CD4-positive, alpha-beta T cell treated with Interleukin-10 for 1 hour (primary cell): ENCODE measurements at places on chromosomes 2 and 18.

- DNase-seq = no peak
Measured at GRCh38 chr2:73937899-73938298, 11.2 kb downstream of the DGUOK start.

GRCh38 chr2:205427112-205427511, 255.2 kb upstream of the NRP2 start:
- DNase-seq = no peak

GRCh38 chr18:49645841-49646351, 84.0 kb downstream of the LIPG start:
- DNase-seq = no peak

DNA sequence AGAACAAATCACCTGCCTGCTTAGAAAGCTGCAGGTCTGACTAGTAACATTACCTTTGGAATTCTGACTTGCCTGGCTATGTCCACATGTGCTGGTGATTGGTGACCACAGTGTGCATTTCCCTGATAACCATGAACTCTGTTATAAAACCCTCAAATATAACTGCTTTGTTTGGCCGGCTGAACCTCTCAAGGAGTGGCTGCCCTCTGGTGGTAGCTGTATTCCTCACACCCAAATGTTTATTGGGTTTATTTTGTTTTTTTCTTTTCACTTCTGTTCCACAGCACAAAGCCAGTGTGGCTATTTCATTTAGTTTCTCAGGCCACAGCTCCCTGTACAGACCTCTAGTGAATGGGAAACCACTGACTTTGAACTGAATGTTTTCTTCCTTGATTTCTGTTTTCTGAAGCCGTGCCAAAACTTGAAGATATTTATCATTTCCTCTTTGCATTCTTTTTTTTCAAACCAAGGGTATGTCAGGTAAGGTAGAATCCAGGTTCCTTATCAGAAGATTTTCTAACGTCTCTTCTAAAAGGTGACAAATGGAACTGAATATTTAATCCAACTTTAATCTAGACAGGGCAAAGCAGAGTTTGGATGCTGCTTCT, 549.0 kb upstream of the VRK2 start:
- DNase-seq = peak; percentile 4

GRCh38 chr2:238428866-238429265, 2.1 kb downstream of the ASB1 start:
- DNase-seq = no peak

- DNase-seq = no peak
Measured at GRCh38 chr2:53231908-53232307, 535.7 kb upstream of the CHAC2 start.

GRCh38 chr2:16119741-16120140, 179.4 kb downstream of the MYCN start:
- no peak for DNase-seq

GRCh38 chr2:240672701-240673190, 9.9 kb downstream of the AQP12B start:
- no peak for DNase-seq

DNA sequence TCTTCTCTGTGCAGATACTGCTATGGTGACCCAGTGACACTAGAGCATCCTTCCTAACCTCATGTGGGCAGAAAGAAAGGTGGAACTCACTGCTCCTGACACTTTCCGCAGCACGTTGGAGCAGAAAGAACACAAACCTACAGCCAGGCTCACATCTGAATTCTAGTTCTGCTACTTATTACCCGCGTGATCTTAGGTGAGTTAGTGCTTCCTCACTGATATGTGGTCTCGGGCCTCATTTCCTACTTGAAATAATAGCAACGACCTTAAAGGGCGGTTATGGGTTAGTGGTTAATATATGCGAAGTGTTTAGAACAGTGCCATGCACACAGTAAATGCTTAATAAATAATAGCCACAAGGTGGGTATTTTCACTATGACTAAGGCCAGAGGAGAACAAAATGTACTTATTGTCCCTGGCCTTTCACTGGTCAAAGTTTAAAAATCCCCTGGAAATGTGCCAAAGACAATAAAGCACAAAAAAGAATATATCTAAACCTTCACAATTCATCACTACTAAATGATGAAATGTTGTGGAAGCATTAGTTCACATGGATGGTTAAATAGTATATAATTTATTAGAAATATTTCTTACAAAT, 66.6 kb downstream of the MYOM1 start:
- no peak for DNase-seq

DNA sequence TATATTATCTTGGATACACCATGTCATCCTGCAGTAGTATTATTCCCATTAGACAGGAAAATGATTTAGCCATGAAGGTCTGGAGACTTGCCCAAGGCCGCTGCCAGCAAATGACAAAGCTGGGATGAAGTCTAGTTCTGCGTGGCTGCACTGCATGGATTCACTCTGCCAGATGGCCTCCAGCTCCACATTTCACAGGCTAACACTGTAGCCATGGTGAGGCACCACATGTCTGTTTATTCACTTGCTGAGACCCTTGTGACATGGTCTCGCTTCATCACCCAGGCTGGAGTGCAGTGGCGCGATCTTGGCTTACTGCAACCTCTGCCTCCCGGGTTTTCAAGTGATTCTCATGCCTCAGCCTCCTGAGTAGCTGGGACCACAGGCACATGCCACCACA, 31.5 kb upstream of the SCG2 start:
- DNase-seq = no peak

DNA sequence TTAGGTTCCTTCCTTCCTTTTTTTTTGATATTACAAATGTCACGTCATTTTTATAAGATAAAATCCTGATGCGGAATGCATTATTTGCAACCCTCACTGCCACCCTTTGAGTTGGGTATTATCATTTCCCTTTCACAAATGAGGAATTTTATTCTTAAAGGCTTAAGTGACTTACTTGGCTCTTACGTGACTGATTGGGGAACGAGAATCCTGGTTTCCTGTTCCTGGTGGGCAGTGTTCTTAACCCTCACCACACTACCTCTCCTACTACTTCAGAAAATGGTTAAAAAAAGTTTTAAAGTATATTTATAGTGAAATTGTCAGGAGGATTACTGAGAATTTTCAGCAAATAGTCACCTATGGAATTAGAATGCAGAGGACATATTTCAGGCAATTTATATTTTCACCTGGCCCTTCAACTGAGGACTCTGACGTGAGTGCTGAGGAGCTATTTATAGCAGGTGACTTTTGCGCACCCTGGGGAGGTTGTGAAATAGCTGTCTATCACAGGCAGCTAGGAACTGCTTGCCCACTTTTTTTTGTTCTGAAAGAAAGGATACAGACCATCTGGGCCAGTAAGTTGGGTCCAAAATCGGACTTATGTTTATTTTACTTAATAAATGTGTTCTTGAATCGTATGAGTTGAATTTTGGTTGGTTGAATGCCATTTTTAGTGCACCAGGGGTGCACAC, 18.7 kb upstream of the RASGRP3 start:
- no peak for DNase-seq

DNA sequence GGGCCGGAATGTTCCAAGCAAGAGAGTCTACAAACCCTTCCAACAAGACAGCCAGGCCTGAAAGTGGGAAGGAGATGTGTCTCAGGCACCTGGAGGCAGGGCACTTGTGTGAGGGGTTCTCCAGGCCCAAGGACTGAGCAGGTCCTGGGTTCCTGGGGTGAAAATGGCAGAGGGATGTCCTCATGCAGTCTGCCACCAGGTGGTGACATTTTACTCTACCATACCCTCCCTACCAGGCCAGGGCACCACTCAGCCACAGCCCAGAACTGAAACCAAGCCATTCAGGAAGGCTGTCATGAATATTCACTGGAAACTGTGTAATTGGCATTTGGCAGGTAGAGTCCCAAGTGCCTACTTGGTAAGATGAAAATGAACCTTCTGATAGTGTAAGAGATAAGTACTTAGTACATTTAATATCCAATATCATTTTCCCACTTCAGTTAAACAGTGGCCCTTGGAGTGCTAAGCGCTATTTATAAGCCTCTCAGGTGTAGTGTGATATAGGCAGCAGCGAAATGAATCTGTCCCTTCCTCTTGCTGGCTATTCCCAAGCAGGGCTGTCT, 185.1 kb downstream of the MYO5B start:
- DNase-seq = peak; percentile 49

- DNase-seq = no peak
Measured at GRCh38 chr2:230634146-230634545, 78.5 kb upstream of the CAB39 start.

- no peak for DNase-seq
Measured at GRCh38 chr2:111897630-111897923, 830 bp upstream of the MERTK start.

- no peak for DNase-seq
Measured at GRCh38 chr18:3035635-3036034, 22.7 kb upstream of the LPIN2 start.

DNA sequence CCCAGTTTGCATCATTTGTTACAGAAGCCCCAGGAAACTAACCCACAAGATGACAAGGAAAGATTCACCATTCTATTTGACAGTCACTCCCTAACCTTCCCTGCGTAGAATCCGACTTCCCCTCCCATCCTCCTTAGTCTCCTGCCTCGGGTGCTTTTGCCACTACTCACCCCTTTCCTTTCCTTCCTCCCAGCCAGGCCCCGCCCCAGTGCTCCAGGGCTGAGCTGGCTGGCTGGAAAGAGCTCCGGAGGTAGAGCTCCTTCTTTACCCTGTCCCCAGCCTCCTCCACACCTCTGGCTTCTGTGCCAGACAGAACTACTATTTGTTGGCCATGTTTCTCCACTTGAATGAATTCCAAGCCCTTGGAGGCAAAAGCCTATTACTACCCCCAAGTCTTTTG, 317.6 kb upstream of the NCKAP5 start:
- no peak for DNase-seq

DNA sequence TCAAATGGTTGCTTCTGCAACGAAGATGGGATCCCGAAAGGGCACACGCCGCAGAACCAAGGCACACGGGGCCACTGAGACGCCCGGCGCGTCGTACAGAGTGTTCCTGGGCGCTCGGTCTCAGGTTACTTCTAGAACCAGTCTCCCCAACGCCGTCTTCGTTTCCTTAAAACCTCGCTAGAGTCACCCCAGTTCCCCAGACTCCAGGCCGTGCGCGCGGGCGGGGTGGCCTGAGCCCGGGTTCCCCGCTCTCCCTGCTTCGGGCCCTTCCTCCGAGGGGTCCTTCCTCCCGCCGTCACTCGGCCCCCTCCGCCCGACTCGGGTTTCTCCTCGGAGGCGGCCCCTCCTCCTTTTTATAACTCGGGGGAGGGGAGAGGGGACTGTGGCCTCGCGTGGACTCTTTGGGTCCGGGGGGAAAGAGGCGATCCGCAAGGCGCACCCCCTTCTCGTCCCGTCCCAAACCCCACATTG, 774 bp upstream of the FZD7 start:
- peak; percentile 33 for DNase-seq

GRCh38 chr2:234487356-234487755, 9.5 kb downstream of the ARL4C start:
- no peak for DNase-seq

GRCh38 chr2:222272446-222273015, 26.3 kb downstream of the PAX3 start:
- DNase-seq = no peak

GRCh38 chr2:12270876-12271588, 445.7 kb upstream of the TRIB2 start:
- no peak for DNase-seq

DNA sequence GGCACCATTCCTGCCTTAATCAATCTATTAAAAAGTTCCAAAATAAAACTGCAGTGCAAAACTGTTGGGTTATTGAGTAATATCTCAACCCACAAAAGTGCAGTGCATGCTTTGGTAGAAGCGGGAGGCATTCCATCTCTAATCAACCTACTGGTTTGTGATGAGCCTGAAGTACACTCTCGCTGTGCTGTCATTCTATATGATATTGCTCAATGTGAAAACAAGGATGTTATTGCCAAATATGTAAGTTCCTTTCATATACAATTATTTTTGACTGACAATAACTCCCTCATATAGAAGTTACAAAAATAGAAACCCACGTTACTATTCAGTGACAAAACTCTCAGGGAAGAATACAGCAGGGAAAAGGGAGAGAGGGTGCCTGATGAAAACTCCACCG, 43.0 kb downstream of the OSGEPL1 start:
- no peak for DNase-seq

GRCh38 chr2:145110668-145111356, 590.9 kb upstream of the ZEB2 start:
- DNase-seq = no peak

- no peak for DNase-seq
Measured at GRCh38 chr2:236631281-236631855, 61.7 kb downstream of the ACKR3 start.

DNA sequence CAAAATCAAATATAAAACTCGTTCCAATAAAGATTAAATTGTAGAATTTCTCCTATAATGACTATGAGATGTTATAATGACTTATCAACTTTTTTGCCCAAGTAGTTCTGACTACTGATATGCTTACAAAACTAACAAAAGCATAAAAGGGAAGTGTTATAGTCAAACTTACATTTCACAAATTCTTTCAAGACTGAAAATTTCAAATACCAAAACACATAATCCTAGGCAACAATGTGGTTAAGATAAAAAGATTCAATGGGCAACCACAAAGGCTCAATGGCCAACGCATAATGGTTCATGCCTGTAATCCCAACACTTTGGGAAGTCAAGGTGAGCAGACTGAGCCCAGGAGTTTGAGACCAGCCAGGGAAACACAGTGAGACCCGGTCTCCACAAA, 135.7 kb downstream of the USP34 start:
- DNase-seq = no peak

DNA sequence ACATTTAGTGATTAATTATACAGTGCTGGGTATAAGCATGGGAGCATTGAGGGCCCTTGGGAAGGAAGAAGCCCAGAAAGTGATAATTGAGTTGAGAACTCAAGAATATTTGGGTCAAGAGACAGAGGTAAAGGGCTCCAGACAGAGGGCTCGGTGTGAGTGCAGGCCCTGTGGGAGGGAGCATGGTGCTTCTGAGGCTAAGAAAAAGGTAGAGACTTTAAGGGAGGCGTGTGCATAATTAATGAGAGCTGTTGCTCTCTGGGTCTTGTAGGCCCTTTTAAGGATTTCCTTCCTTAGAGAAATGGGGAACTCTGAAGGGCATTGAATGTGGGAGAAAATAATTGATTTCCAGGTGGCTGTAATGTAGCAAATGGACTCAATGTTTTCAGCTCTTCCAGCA, 735.0 kb upstream of the POU3F3 start:
- no peak for DNase-seq

- no peak for DNase-seq
Measured at GRCh38 chr2:232042911-232043574, 81.5 kb downstream of the DIS3L2 start.

GRCh38 chr2:85988914-85989270, 100.1 kb upstream of the ST3GAL5 start:
- DNase-seq = no peak

DNA sequence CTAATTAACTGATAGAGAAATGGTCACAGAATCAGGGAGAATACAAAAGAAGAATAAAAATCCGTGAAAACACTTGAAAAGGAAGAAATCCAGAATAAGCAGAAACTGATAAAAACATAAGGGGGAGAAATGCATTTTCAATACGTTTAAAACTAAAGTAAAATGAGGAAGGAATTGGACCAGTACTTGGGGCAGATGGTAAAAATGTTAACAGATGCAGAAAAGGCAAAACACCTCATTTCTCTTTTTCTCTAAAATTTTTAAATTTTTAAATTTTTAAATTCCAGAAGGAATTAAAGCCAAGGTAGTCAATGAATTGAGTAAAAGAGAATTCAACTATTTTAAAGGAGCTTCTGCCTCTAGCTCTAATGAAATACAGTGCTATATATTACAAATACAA, 353.9 kb downstream of the METTL4 start:
- DNase-seq = no peak

GRCh38 chr2:153474407-153474806, 4.2 kb downstream of the RPRM start:
- no peak for DNase-seq

GRCh38 chr2:161141033-161141432, 19.2 kb upstream of the TANK start:
- peak; percentile 41 for DNase-seq

- DNase-seq = no peak
Measured at GRCh38 chr18:23087352-23087751, 47.9 kb upstream of the CABLES1 start.
